Activated CD8-positive, alpha-beta memory T cell treated with anti-CD3 and anti-CD28 coated beads for 4 hours (primary cell): ENCODE measurements at places on chromosomes 5 and 9.

GRCh38 chr9:119961774-119962424 lies 592.7 kb upstream of the BRINP1 start:
- DNase-seq = no peak

DNA sequence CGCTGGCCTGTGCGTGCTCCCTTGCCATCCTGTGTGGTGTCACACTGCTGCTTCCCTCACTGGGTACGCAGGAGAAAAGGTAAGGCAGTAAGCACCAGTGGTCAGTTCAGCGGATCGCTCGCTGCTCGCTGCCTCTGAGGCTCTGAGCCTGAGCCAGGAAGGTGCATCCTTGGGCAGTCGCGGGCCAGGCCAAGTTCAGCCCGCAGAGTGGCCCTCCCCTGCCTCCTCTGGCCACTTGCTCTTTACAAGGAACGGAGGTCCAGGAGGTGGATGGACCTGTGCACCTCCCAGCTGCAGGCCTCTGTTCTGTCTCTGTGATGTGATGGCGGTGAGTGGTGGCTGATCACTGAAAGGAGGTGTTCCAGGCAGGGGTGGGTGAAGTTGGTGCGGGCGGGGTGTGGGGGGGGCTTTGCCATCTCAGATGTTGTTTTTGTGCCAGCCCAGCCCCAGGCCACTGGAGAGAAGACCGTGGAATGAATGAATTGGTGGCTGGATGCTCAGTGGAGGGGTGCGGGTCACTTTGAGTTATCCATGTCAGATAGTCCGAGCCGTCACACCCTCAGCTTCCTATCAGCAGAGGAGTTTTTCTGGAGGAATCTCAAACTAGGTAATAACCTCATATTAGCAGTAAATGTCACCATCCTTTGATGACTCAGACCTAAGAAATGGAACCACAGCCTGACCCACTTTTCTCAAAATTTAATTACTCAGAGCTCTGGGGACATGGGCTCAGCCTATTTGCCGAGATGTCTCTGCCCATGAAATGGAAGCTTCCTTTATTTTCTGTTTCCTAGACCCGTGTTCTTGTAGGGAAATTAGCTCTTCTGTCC lies 7.3 kb downstream of the COL5A1 start:
- no peak for DNase-seq

- DNase-seq = no peak
Measured at GRCh38 chr5:150301901-150302300, 804 bp downstream of the ARSI start.

DNA sequence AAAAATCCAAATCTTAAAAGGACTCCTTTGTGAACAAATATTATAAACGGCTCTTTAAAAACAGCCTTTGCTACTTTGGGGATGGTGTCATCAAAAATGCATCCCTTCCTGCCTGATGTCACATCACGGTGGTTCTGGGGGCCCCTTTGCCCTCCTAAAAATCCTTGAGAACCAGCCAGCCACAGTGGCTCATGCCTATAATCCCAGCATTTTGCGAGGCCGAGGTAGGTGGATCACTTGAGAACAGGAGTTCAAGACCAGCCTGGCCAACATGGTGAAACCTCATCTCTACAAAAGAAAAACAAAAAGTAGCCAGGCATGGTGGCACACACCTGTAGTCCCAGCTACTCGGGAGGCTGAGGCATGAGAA lies 43.9 kb downstream of the FNBP1 start:
- DNase-seq = no peak

GRCh38 chr9:16689351-16689938 lies 181.0 kb downstream of the BNC2 start:
- DNase-seq = no peak

DNA sequence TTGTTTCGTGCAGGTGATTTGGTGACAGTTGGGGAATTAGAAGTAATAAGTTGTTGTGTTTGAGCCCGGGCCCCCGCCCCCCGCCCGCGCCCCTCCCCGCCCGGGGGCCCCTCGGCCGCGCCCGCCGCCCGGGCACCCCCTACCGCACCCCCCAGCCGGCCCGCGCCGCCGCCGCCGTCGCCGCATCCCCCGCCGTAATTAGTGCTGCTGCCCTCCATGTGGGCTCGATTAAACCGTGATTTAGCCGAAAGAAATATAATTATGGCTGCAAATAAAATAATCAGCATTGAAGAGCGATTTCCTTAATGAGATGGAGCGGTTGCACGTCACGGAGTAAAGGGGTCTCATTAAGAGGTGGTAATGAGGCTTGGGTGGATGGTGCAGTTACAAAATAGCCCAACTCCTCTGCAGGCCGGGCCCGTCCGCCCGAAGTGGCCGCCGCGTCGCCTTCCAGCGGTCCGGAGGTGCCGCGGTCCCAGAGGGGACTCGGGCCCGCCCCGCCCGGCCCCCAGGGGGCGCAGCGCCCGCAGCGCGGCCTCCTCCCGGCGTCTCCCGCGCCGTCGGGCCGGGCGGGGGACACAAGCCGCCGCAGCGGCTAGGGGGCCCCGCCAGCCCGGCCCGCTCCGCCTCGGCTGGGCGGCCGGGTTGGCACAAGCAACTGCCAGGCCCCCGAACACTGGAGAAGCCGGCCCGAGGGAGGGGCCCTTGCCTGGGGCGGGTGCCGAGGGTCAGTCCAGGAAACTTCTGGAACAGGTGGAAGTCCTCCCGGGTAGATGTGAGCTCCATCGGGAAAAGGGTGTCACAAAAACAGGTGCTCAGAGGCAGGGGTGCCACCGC lies 6.9 kb upstream of the OTP start:
- no peak for DNase-seq

DNA sequence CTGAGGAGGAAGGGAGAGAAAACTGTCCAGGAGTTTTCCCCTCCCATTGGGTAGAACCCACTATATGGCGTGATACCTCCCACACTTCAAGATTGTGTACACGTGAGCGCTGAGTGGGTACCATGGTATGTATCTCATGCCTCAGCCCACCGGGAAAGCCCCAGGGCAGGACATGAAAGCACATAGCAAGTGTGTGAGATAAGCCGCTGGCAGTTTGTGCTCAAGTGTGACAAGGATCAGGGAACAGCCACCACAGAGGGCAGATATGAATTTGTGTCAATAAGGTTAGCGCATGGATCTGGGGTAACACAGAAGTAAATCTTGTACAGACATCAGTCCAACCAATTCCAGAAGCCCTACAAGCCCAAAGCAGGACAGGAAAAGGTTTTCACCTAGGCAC lies 42.6 kb upstream of the NAA35 start:
- DNase-seq = no peak

- no peak for DNase-seq
Measured at GRCh38 chr5:75438722-75439121, 72.7 kb downstream of the CERT1 start.

DNA sequence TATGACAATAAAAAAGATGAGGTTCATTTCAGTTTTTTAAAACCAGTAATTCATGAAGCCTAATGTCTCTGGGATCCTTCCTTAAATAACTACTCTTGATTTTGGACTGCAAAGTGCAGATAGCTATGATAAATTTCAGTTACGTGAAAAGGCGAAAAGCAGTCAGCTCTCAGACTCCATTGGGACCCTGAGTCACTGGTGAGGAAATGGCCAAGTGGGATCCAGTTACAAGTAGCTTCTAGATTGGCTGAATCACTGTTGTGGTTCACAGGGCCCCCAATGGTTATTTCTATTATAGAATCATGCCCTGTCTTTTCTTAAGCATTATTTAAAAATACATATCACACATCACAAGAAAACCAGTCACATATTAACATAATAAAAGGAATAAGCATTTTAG lies 31.1 kb upstream of the PPP3R2 start:
- DNase-seq = no peak

DNA sequence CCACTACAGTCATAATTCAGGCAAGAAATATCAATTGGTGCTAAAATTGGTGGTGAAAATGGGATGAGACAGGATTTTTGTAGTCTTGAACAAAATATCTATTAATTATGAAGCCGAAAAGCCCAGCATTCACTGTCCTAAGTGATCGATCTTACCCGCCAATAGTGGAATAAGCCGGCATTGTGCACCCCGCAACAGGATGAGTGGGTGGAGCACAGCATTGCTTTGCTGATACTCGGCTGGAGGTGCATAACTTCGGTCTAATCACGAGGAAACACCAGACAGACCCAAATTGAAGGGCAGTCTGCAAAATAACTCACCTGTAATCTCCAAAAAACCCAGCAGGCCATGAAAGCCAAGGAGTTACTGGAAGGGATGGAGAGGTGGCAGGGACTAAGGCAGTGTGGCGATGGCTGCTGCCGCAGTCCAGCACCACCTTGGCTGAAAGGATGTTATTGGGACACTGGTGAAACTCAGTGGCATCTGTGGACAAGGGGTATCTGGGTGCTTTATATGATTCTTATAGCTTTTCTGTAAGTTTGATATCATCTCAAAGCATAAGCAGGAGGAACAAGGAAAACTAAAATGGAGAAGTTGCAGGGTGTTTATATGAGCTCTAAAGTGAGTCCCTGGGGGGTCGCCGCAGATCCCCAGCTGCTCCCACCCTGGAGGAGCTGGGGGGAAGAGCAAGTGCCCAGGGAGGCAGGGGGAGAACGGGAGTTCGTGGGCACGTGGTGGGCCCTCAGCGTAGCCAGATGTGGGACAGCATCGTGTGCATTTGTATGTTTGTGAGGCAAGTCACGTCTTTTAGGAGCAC lies 45.2 kb downstream of the AHRR start:
- DNase-seq = no peak

DNA sequence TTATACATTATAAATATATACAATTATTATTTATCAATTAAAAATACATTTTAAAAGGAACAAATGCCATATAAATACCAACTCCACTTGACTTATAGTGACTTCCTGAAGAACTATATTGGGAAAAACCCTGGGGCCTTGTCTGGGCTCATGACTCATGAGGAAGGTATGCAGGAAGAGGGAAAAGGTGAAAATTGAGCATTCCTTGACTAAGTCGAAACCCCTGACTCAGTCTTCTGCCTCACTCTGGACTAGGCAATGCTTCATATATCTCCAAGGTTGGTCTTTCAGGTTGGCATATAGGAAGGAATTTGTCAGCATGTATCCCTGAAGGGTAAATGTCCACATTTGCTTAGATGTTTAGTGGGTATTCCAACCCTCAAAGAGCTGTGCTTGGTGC lies 78.5 kb downstream of the SH3TC2 start:
- no peak for DNase-seq

GRCh38 chr9:7137571-7137970 lies 379.8 kb downstream of the KDM4C start:
- DNase-seq = no peak
